ENCODE measurements at places on chromosomes 5 and 9. TPM values are rescaled to one million over a fixed set of nuclear protein-coding genes. Genes with fewer than 3 reads are reported as not detected.

DNA sequence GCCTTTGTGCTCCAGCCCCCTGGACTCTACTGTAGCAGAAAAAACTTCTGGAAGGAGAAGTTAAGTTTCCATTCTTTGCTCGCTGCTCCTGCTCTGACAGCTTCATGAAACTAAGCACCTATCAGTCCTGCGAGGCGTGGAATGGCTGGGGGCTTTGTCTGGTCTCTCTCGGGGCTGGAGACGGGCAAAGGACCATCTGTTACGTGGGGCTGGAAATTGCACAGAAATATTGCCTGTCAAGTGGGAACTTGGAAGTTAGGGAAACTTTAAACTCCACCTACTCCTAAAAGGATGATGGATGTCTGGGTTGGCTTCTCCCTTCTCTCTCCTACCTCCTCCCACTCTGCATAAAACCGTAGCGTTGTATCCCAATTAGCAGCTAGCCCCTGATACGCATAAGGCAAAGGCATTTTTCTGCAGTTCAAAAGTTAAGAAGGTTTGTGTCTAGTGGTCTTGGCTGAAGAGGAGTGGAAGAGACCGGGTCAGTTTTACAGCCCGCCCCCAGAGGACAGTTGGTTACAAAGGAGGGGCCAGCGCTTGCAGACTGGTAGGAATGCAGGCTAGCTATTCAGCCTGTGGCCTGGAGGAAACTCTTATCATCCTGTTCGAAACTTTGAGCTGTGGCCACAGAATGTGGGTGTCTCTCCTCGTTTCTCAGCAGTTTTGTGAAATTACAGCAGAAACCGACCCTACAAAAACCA lies 1.3 kb downstream of the FBXL7 start:
- no peak for DNase-seq

- peak; percentile 54 for DNase-seq
Observed at GRCh38 chr5:172115541-172115982, 72.5 kb downstream of the STK10 start.

DNA sequence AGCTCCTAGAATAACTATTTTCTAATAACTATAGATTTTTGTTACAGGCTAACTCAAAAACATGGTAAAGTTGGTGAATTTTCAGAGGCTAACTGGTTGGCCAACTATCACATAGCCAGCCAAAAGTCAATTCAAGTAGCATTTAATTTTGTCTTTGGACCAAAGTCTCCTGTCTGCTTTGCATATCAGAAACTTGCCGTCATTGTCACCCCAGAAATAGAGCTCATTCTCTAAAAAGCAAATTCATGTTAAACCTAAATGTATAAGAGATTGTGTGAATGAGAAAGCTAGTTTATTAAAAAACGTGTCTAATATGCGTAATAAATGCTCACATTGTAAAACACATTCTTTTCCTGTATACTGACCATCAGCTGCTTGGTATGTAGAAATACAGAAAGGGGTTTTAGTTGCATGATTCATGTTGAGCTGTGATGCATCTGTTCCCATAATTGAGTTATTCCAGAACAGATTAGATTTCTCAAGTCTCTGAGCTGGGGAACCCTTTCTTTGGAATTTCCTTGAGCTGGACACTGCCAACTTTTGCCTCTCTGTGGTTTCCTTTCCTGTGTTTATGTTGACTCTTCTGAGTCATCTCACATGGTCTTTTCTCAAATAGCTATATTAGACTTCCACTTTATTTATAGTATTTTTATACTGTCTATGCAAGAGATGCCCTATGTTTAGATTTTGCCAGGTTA lies 7.3 kb downstream of the SRFBP1 start:
- DNase-seq: no peak

GRCh38 chr5:137800700-137801411 lies 46.7 kb upstream of the HNRNPA0 start:
- DNase-seq: no peak

GRCh38 chr5:139178935-139179334 lies 19.2 kb downstream of the SIL1 start:
- DNase-seq: no peak

- no peak for DNase-seq
Observed at GRCh38 chr9:28503573-28503972, 930.3 kb upstream of the C9orf72 start.

DNA sequence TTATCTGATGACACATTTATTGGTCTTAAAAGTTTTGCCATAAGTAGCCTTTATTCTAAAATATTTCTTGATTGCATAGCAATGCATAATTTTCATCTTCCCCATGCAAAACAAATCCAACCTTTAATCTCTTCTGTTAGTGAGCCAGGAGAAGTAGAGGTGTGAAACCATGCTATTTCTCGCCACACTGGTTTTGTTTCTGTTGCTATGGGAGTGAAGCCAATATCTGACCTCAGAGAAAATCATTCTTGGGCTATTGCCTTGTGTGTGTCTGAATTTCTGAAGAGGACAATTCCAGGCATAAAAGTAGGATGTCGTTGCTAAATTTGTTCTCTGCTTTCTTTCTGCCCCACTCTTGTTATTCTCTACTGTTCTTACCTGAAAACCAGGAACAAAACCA lies 183.6 kb downstream of the PTTG1 start:
- DNase-seq: no peak

DNA sequence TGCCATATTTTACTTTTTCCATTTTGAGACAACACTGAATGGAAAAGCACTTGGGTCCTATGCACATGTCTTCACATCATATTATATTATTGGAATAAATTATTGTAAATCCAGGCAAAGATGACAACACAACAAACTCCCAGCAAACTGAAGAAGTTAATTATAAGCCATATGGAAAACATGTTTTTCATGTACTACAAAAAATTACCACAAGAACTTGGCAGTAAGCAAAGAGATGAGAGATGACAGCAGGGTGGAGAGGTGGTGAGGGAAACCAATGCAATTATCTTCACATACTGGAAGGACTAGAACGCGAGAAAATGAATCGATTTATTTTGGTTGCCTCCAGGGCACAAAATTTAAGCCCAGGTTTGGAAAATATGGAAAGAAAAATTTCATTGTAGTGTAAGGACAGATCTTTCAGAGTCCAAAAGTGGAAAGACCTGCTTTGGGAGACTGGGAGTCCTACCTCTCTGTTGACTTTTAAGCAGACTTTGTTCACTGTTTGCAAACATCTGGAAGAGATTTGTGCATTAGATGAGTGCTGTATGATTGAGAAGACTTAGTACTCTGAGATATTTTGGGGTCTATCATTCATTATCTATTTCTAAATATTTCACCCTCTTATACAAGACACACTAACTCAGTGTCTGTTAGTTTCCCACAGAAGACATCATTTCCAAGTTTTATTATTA lies 138.0 kb downstream of the TMEM232 start:
- DNase-seq: no peak

DNA sequence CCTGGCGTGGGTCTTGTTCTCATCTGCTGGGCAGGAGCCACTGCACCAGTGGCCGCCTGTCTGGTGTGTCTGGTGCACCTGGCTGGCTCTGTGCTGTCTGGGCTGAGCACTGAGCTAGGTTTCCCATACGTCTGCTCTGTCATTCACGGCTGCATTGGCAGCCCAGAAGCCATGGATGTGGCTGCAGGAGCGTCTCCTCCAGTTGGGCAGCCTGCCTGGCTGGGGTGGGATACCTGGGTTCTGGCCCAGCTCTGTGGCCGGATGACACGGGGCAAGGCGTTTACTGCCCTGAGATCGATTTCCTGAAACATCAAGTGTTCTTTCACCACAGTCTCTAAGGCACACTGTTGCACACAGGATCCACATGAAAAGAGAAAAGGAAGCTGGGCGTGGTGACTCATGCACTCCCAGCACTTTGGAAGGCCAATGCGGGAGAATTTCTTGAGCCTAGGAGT lies 25.5 kb upstream of the SLC25A51 start:
- DNase-seq: no peak

DNA sequence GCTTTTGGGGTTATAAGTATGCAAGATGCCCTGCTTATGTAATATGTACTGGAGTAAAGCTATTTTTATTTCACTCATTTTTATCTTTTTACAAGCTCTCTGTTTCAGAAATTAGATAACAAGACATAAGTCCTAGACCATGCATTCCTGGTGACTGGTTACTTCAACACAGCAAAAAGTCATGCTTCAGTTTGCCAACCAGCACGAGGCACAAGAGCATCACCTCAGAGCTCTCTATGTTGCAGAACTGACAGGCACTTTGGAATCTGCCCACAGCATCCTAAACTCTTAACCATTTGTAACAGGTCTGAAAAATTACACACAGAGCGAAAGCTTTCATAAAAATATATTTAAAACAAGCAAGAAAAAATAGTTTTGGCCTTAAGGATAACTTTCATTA lies 112.8 kb downstream of the MARCHF11 start:
- no peak for DNase-seq

DNA sequence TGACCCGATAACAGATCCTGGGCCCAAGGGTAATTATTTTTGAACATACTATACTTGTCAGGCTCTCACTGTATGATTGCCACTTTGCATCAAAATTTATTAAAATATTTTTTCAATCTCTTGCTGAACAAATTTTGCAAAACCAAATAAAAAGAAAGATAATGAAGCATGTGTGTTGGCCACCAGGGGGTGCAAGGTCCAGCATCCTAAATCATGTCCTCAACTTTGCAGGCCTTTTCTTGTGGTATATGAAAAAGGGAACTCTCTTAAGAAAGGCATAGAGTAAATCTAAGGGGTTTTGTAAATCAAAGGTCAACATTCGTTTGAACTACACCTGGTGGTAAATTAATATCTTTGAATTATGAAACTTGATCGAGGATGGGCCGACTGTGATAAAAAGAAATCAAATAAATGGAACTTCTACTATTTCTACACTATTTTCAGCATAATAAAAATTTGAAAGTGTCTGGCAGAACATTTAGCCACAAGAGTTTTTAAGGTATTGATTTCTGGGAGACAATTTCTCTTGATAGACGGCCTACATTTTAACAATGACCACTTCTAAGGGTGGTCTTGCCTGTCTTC lies 676.5 kb downstream of the DMRTA1 start:
- DNase-seq: no peak

DNA sequence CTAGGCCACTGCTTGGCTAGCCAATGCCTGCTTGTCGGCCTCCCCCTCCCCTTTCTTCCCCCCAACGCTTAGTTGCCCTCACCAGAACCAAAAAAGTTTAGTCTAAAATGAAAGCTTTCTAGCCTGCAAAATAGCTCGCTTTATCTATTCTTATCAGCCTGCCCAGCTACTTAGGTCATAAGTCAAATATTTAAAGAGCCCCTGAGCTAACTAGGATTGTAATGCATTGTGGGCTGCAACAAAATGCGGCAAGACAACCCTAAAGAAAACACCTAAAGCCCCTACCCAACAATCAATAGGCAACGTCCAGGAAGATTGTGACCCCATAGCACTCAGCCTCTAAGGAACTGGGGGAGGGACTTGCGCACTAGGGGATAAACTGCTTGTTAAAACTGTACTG lies 38.6 kb upstream of the PCSK5 start:
- no peak for DNase-seq

- DNase-seq: no peak
Observed at GRCh38 chr5:117434254-117434653, 859.6 kb upstream of the SEMA6A start.

- DNase-seq: no peak
Observed at GRCh38 chr5:124438903-124439281, 307.5 kb downstream of the ZNF608 start.

- DNase-seq: no peak
Observed at GRCh38 chr5:170424629-170425028, 35.5 kb upstream of the KCNMB1 start.

- DNase-seq: no peak
Observed at GRCh38 chr9:73031350-73031749, 78.5 kb upstream of the ALDH1A1 start.

DNA sequence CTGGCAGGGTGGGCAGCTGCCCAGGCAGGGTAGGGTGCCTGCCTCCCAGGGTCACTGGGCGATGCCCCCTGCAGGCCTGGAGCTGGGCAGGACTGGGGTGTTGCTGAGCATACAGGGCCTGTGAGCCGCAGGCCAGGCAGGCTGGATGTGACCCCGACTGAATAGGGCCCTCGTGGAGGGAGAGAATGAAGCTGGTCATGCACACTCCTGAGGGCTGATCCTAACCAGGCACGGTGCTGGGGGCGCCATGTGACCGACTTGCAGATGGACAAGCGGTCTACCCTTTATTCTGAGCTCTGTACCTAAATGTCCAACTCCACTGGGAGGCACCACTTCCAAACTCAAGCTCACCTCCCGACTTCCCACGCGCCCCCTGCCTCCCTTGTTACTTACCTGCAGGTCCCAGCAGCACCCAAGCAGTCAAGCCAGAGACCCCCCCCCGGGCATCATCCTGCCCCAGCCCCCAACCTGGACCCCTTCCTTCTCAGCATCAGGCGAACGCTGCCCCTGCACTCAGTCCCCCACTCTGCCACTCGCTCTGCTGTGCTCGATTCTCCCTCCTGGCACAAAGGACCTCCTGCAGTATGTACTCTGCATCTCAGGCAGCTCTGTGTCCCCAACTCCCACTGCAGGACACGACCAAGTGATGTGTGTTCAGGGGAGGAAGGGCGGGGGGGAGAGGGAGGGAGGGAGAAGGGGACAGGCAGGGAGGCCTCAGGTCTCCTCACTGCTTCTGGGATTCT lies 76.8 kb upstream of the PHYKPL start:
- peak; percentile 73 for DNase-seq

GRCh38 chr5:168314735-168315411 lies 23.4 kb downstream of the WWC1 start:
- no peak for DNase-seq

DNA sequence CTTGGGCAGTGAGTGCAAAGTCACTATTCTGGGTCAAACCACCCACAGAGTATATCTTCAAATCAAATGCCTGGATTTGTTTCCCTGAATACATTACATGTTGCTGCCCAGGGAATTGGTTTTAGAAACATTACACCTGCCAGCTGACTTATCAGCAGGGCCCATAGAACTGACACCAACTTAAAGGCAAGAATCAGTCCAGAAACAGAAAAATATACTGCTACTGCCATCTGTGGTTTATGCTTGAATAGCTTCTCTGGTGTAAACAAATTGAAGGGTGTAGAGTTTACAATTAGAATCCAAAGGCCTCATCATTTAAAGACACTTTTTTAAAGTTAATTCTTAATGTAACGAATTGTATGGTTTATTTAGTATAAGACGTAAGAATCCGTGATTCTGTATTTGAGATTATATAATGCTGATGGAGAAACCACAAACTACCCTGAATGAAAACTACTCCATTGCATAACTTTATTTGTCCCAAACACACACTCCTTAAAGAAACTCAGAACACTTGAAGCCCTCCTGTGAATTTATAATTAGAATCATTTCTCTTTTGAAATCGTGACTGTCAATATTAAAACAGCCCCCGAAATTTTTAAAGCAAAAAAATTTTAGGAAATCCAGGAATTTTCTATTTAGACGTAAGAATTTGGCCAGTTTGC lies 6.2 kb downstream of the NR6A1 start:
- no peak for DNase-seq

GRCh38 chr5:9197881-9198260 lies 348.0 kb downstream of the SEMA5A start:
- DNase-seq: no peak

GRCh38 chr9:110821064-110821463 lies 152.5 kb downstream of the MUSK start:
- DNase-seq: no peak

GRCh38 chr9:85610074-85610860 lies 131.5 kb downstream of the AGTPBP1 start:
- no peak for DNase-seq

OSMR gene
- total RNA-seq: 20.8 TPM

AFAP1L1 gene
- total RNA-seq: 1.5 TPM

FLT4 gene
- total RNA-seq: 0.29 TPM

ANKRD31 gene
- total RNA-seq: 0.10 TPM

CBY3 gene
- total RNA-seq: not detected

EIF4E1B gene
- total RNA-seq: not detected

BAAT gene
- total RNA-seq: 0.24 TPM

TMEM8B gene
- 17.4 TPM for total RNA-seq

SLC34A1 gene
- total RNA-seq: not detected

TNIP1 gene
- 75.6 TPM for total RNA-seq

IL9 gene
- total RNA-seq: not detected

PPP1R2B gene
- not detected for total RNA-seq

MSX2 gene
- total RNA-seq: 2.2 TPM

All from chondrocyte (in vitro differentiated cells).